Astrocyte (in vitro differentiated cells and primary cell): ENCODE measurements at places on chromosomes 7 and 10. TPM values are rescaled to one million over a fixed set of nuclear protein-coding genes. Genes with fewer than 3 reads are reported as not detected.

GRCh38 chr10:34758447-34758996 is 56.6 kb downstream of the PARD3 start:
- peak; percentile 95 for DNase-seq

PSD gene
- total RNA-seq, result 8.8 and 11.7 TPM in 2 replicates

KCND2 gene
- 0.24 and 0.30 TPM in 2 replicates for total RNA-seq

GRCh38 chr7:74569501-74570075 is 87.9 kb upstream of the GTF2I start:
- no peak for DNase-seq

DNA sequence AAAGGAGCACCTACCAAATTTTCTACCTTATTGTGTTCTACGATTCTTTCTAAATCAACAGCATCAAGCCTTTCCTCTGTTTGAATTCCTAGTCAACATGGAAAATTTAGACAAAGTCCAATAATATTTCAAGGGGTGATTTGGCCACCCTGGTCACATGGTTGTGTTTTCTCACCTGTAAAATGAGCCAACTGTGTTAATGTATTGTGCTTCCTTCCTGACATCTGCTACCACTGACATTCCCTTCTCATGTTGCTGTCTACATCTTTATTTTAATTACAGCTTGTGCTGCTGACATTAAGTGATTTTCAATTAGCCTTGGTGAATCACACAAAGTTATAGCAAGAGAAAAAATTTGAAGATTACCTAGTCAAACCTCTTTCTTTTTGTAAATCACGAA is 83.0 kb upstream of the NPSR1 start:
- DNase-seq, result no peak

GRCh38 chr10:124160943-124161582 is 67.7 kb upstream of the CHST15 start:
- DNase-seq, result no peak
